Right cardiac atrium (tissue), 5 donors: ENCODE measurements at places on chromosomes 12 and 14. TPM values are rescaled to one million over a fixed set of nuclear protein-coding genes. Genes with fewer than 3 reads are reported as not detected.

GRCh38 chr12:99959549-99960170, 25.1 kb downstream of the ANKS1B start:
- DNase-seq, result no peak

DNA sequence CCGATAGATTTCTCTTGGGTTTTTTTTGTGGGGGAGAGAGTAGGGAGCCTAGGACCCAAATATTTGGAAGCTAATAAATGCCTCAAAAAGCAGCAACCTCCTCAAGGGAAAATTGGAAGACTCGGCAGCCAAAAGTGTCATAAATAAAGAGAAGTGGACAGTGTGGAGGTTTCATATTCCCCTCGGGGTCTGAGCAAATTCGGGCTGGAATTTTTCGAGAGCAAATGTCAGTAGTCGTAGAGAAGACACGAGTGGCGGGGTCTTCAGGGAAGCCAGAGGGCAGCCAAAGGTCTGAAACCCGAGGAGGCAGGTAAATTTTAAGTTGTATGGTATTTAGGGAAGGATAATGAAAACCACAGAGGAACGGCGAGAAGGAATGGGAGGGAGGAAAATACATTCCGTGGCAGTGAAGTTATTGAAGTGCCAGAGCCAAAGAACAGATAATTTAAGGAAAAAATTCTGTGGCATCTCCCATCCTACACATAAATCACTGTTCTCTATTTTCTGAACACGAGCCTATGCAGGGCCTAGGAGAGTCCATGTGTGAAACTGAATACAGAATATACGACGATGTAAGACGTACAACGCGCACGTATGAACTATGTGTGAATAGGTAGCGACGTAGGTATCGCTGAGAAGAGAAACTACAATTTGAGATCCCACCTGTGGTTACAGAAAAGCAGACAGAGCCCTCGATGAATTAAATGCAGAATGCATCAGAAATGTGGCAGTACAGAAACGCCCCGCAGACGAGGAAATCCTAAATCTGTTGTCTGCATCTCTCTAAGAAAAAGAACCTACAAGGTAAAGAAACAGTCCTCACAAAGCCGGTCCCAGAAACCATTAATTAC, 12.9 kb downstream of the BCL11B start:
- DNase-seq, result no peak

DNA sequence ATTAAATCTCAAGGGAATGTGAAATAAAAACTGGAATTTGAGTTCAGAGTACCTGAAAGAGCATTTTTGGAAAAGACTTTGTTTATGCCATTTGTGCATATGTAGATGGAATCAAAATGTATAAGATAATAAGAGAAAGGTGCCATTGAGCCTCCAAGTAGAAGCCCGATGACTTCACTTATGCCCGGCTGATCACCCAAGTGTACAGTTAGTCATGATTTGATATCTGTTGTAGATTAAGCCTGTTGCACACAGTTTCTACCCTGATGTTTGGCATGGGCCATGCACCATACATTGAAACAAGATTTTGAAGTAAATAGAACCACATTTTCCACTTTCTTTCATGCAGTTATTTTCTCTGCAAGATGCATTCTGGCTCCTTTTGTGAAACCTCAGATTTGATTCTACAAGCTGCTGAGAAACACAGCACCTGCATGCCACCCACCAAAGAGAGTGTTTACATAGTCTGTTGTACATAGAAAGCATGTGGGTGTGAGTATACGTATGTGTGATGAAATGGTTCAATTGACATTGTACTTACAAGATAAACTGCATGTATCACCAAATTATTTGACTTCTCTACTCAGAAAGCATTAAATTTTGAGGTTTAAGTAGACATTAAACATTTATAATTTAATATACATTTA, 772.5 kb downstream of the DIO2 start:
- DNase-seq, result no peak

GRCh38 chr12:94263011-94263811, 114.8 kb downstream of the PLXNC1 start:
- peak; percentile 66 for DNase-seq

GRCh38 chr12:11752403-11753149, 103.1 kb downstream of the ETV6 start:
- DNase-seq, result no peak

The CKAP4 gene
- polyA plus RNA-seq, result 24.8 TPM
